ENCODE measurements at places on chromosomes 11 and 22.

GRCh38 chr22:44436736-44437135 is 61.3 kb downstream of the RTL6 start:
- no peak for DNase-seq

GRCh38 chr11:15826826-15827225 is 529.5 kb downstream of the SOX6 start:
- no peak for DNase-seq

- DNase-seq = no peak
Observed at GRCh38 chr22:35921777-35922176, 106.8 kb downstream of the RBFOX2 start.

DNA sequence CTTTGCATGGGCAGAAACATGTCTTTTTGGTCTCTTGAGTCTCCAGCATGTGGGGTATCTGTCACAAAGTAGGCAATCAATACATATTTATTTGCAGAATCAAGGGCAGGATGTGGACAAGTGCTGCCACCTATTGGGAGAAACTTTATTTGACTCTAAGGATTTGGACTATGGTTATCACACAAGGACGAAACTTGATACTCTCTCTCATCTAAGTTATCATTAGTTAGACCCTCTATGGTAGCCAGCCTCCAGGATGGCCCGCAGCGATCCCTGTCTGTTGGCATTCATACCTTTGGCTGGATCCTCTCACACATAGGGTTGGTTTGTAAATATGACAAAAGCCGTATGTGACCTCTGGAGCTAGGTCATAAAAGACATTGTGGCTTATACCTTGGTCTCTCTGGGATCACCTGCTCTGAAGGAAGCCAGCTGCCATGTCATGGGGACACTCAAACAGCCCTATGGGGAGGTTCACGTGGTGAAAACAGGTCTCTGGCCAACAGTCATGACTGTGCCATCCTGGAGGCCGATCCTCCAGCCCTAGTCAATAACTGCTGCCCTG is 1.1 kb upstream of the FBXO7 start:
- DNase-seq = peak; percentile 4

DNA sequence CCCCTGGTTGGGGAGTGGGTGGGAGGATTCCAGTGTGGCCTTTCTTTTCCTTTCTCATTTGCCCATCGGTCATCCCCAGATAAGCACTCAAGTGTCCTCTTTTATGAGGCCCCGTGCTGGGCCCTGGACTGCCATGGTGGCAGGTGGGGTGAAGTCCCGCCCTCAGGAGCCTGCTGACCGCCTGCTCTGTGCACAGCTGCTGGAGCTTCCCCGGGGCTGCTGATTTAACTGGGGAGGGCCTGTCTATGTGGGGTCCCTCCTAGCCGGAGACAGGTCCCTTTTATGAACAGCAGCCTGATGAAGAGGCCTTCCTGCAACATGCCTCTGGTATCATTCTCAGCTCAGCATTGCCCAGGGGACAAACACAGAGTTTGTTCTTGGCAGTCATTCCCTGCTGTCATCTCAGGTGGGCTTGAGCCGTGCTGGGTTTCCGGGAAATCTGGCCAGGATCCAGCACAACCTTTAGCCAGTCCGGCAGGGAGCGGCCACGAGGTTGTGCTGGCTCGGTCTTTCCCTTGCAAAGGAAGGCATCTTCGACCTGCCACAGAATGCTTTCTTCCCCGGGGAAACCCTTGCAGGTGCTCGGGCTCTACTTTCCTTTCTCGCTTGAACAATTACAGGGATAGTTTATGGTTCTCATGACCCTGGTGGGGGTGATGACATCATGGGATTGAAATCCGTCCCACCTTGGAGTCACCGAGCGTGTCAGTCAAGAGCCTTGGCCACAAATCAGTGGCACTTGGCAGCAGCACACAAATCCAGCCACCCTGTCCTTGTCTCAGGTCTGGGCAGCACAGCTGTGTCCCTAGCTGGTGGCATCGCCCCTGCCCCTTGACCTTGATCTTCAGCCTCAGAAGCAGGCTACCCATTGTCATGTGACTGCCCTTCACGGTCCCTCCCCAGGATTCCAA is 20.1 kb downstream of the ST14 start:
- no peak for DNase-seq

DNA sequence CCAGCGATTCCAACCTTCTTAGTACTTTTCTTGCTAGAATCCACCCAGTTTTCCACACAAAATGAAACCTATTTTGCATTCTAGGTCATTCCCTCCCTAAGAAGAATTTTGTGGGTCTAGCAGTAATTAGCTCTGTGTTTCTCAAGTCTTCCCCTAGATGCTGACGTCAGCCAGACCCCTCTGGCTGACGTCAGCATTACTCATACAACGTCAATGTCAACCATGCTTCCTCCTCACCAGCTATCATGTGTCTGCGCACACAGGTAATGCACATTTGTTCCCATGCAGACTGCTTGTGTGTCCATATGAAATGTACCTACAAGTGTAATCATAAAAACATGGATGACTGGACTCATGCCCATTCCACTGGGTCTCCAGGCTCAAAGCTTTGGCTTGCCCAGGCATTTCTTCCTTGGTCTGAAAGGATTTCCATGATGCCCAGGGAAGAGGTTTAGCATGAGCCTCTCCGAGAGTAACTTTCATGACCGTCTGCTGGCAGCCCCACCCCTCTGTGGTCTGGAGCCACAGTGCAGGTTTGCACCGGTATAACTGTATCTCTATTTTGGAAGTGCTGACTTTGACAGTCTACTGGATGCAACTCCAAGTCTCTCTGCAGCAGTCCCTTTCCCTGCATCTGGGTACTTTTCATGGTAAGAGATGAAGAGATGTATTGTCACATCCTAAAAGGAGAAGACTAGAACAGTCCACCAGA is 58.6 kb downstream of the DSCAML1 start:
- DNase-seq = no peak

- DNase-seq = peak; percentile 83
Observed at GRCh38 chr22:31399211-31400022, at the start of gene DRG1. TSS of gene DRG1 (plus strand) at chr22:31399604. CDS start at chr22:31399684, 80 bp downstream.

- no peak for DNase-seq
Observed at GRCh38 chr11:65536412-65537295, 11.8 kb downstream of the SCYL1 start.

GRCh38 chr22:38038890-38039812 is 18.1 kb upstream of the PICK1 start:
- DNase-seq = no peak

- DNase-seq = no peak
Observed at GRCh38 chr22:26031641-26032040, 137.6 kb upstream of the SEZ6L start.

- DNase-seq = no peak
Observed at GRCh38 chr11:79045018-79045799, 395.6 kb downstream of the TENM4 start.

DNA sequence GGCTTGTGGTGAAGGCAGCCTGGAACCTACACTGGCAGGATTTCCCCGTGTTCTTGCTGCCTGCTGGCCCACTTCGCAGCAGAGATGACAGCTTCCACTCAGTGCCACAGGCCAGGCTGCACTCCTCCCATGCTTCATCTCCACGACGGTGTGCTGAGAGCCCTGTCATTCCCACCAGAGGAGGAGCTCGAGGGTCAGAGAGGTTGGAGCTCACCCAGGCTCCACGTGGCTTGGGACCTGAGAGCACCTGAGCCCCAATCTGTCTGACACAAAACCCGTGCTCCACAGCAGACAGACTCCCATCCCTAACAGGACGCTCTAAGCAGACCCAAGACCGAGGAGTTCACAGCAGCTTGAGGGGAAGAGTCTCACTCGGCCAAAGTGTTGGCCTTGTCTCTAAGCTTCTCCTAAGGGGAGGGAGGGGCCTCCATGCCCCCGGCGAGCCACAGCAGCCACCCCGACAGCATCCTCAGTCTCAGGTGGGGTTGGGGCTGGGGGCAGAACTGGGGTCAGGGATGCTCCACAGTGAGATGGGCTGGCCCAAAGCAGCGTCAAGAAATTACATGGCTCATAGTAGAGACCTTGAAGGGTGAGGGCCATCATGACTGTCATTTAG is 10.7 kb downstream of the LRFN4 start:
- DNase-seq = no peak

GRCh38 chr11:106276859-106277436 is 199.5 kb downstream of the AASDHPPT start:
- no peak for DNase-seq

GRCh38 chr22:43066134-43066533 is 23.1 kb downstream of the TTLL1 start:
- DNase-seq = no peak
